Right atrium auricular region (tissue), 2 donors: ENCODE measurements at places on chromosomes 6 and 20. TPM values are rescaled to one million over a fixed set of nuclear protein-coding genes. Genes with fewer than 3 reads are reported as not detected.

- peak; percentile 13 for DNase-seq
These were observed 183.9 kb downstream of the ERMARD start for GRCh38 chr6:169935348-169935718.

GRCh38 chr20:39756828-39757227 is 794.7 kb downstream of the DHX35 start:
- no peak for DNase-seq

- DNase-seq: no peak
These were observed 2.2 kb downstream of the BICRAL start for GRCh38 chr6:42783876-42784642.

DNA sequence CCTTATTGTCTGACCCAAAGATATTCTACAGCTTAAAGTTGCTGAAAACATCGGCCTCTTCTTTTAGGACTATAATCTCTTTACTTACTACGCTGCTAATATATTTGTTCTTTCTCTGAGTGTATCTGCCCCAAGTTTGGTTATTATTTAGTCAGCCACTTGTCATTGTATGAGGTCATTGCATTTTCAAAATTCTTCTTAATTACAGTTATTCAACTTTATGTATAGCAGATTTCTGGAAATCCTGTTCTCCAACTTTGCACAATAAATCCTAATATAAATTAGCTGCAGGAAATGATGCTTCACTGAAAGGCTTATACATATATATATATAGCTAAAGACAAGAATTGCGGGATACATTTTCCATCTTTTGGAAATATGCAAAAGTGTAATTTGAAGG is 88.5 kb upstream of the HIVEP1 start:
- no peak for DNase-seq

- no peak for DNase-seq
These were observed 70.7 kb downstream of the PRDM1 start for GRCh38 chr6:106156863-106157262.

DNA sequence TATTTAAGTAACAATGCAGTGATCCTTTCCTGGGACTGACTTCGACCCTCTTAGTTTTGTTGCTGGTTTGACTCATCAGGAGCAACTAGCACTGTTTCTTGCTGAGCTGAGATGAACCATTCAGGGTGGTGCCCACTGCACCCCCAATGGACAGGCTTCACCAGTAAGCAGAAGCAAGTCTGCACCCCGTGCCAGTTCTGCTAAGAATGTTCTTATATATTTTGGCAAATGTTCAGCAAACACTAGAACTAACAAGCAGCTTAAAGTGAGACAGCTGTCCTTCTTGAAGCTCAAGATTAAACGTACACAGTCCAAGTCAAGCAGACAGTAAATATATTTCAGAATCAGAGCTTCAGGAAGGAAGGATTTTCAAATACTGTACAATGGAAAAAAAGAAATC is 561.3 kb upstream of the CDH4 start:
- DNase-seq: no peak

- DNase-seq: no peak
These were observed 197.7 kb downstream of the UBE3D start for GRCh38 chr6:82867946-82868345.

GRCh38 chr6:44969446-44970185 is 358.5 kb upstream of the RUNX2 start:
- DNase-seq: no peak

DNA sequence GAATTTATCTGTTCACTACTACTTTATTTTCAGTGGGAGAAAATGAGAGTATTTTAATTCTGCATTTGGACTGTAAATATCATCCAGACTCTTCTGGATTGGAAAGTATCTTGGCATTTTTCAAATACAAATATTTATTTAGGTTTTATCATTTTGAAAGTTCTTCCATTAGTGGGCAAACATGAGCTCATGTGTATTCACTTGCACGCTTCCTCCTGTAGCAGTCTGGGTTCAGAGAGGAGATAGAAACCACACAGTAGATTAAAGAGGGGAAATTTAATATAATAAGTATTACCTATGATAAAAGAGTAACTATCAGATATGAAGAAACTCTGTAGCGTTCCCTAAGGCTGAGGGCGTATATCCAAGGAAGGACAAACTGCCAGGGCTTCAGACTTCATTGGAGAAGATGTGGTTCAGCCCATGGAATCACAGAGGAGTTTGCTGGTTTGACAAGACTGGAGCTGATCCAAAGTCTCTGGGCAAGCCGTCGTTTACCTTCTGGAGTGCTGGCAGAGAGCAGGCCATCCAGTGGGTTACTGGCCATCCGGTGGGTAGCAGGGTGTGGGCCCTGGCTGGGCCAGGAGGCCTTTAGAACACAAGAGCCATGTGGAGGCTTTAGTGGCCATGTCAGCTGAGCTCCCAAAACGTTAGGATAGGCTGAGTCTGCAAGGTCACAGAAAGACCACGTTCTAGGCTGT is 44.3 kb downstream of the KCNS1 start:
- DNase-seq: no peak

- DNase-seq: no peak
These were observed 43.8 kb upstream of the DYNLRB1 start for GRCh38 chr20:34472246-34472925.

DNA sequence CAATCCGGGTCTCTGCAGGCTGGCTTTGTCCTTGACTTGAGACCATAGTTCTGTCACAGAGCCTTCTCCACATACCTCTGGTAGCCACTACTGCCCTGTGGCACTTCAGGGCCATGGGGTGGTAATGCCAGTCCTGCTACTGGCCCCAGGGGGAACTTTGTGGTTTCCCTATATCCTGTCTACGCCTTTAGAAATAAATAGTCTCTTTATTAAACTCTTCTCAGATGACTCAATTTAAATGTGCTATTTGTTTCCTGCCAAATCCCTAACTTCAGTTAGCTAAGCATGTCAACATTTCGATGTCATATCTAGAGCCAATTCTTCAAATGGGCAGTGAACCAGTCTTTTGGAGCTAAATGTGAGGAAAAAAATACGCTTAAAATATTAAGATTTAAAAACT is 60.1 kb downstream of the SEL1L2 start:
- DNase-seq: no peak

- DNase-seq: no peak
These were observed 56.9 kb downstream of the LYRM2 start for GRCh38 chr6:89581689-89582088.

- no peak for DNase-seq
These were observed 275.3 kb upstream of the CITED2 start for GRCh38 chr6:139649732-139650131.

- no peak for DNase-seq
These were observed 226.2 kb upstream of the MARCKS start for GRCh38 chr6:113630738-113631535.

- no peak for DNase-seq
These were observed 313.6 kb downstream of the TBC1D32 start for GRCh38 chr6:121020656-121021055.

DNA sequence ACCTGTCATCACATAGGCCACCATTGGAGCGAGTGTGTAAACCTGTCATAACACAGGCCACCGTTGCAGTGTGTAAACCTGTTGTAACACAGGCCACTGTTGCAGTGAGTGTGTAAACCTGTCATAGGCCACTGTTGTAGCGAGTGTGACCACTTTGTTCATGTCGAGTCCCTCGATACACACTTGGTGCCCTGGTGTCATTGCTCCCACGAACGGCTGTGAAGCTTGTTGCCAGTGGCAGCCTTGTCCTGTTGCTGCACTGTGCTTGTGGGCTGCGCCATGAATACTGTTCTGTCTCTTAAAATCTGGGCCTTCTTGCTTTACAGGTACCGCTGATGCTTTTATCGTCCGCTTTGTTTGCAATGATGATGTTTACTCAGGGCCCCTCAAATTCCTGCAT is 61.4 kb upstream of the SLC22A1 start:
- DNase-seq: no peak

DNA sequence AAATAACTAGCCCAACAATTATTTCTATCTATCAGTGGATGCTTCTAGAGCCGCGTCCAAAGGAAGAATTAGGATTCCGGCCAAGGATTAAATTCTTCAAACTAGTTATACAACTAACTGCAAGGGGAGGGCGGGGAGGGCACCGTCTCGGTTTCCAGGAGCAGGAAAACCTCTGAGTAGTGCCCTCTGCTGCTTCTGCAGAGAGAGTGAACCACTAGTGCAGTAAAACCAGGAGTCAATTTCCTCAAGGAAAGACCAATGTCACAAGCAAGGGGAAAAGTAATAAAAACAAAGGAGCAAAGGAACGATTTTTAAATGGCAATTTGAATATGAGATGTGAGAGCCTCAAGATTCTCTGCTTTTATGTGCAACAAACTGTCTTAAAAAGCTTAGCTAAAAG is 16.5 kb upstream of the UBE2J1 start:
- DNase-seq: peak; percentile 65

DNA sequence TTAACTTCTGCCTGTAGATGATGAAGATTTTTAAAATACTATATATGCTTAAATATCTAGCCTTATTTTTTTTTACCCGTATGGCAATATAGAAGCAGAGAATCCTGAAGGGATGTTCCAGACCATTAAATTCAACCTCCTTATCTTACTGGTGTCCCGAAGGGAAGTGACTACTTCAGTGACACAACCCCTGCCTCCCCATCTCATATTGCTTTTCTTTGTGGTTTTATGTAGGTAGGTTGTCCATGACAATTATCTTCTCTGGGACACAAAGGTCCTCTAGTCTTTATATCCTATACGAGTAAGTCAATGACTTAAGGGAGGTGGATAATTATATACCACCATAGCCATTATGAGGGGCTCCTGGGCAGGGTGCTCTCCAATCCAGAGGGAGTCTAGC is 57.4 kb upstream of the EMILIN3 start:
- no peak for DNase-seq

DNA sequence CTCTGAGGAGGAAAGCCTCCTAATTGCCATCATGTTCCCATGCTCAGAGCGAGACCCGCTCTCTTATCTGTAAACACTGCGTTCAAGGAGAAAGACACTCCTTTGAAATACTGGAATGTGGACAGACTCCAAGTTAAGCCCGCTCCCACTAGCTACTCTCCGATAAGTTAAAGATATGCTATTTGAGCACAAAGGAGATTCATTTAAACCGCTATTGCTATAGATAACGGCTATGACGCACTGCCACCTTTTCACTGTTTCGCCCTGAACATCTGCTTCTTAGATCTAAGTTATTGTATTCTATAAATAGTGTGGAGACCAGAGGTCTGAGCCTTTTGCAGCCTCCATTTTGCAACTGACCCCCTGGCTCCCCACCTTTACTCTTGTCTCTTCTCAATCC is 82.3 kb downstream of the GPX5 start:
- DNase-seq: no peak

DNA sequence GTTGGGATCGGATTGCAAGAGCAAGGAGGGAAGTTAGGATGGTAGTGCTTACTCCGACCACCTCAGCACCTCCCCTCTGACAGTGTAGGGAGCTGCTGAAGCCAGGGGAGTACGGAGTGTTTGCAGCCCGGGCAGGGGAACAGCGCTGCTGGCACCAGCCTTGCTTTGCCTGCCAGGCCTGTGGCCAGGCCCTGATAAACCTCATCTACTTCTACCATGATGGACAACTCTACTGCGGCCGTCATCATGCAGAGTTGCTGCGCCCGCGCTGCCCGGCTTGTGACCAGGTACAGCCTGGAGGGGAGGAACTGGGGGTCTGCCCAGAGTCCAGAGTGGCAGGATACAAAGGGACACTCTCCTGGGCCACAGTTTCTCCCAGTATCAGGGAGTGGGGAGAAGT is 2.2 kb upstream of the TOMM6 start:
- DNase-seq: no peak

- DNase-seq: peak; percentile 44
These were observed 8.0 kb upstream of the NPBWR2 start for GRCh38 chr20:64115171-64115911.

GRCh38 chr6:132664309-132665034 is 5.5 kb upstream of the TAAR1 start:
- DNase-seq: no peak

DNA sequence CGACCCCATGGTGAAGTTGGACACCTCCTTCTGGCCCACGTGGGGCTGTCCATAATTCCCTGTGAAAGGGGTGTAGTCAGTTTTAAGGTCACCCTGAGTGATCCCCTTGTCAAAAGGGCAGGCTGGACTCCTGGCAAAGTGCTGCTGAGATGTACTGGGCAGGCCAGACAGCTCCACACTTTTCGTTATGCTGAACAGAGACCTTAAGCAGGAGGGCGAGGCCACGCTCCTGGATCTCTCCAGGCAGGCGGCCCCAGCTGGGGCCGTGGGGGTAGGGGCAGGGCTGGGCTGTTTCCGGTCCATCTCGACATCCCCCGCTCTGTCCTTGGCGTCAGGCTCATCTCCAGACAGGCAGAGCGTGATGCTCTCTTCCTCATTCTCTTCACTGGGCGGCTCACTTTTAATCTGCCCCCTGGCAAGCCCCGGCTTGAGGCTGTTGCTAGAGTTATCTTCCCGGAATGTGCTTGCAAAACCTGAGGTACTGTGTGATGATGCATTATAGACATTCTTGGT is 56.7 kb downstream of the GJA10 start:
- no peak for DNase-seq

DNA sequence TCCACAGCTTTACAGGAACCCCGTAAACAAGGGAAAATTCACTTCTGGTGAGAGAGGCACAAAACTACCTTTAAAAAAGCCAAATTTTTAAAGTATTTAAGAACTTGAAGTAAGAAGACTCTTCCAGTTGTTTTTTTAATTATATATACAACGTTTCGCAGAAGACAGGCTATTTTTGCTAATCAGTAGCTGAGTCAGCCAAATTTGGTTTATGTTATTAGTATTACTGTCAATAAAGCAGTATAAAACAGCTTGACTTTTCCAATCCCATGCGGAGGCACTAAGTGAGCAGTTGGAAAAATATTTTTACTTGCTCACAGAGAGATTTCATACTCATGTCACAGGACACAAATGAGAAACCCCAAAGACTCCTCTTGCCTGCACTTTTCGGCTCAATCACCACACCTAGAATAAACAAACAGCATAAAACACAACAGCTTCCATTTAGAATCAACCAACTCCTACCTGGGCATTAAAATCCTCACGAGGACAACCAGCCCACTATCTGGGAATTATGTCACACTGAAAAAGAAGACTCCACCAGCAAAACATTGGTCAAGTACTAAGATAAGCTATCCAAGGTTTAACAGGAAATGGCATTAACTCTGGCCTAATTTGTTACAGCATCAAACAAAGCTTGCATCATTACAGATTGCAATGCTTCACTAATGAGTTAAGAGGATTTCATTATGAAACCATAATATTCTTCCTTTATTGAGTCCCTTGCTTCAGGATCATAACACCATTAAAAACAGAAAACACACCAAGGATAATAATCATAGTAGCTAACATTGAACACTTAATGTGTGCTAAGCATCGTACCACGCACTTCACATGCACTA is 26.3 kb downstream of the ELOVL5 start:
- DNase-seq: no peak

- no peak for DNase-seq
These were observed 18.0 kb upstream of the SIM1 start for GRCh38 chr6:100482698-100483097.

- no peak for DNase-seq
These were observed 206.7 kb downstream of the KIF16B start for GRCh38 chr20:16366529-16366928.

The PSORS1C2 gene
- total RNA-seq: not detected

The CRISP1 gene
- not detected for total RNA-seq

The FOXC1 gene
- 23.6 TPM for total RNA-seq

The RREB1 gene
- 25.5 TPM for total RNA-seq

The IMPG1 gene
- not detected for total RNA-seq

The GTSF1L gene
- not detected for total RNA-seq

The FAM209B gene
- total RNA-seq: not detected

The SPATS1 gene
- not detected for total RNA-seq

The LHFPL5 gene
- not detected for total RNA-seq

The TRIM10 gene
- not detected for total RNA-seq

The BTNL2 gene
- total RNA-seq: not detected

The EFCAB8 gene
- not detected for total RNA-seq

The PSORS1C1 gene
- total RNA-seq: 0.33 TPM

The SLC2A10 gene
- total RNA-seq: 5.6 TPM
